Left ventricle myocardium inferior (tissue), 1 donor: ENCODE measurements at places on chromosomes 2 and 18.

DNA sequence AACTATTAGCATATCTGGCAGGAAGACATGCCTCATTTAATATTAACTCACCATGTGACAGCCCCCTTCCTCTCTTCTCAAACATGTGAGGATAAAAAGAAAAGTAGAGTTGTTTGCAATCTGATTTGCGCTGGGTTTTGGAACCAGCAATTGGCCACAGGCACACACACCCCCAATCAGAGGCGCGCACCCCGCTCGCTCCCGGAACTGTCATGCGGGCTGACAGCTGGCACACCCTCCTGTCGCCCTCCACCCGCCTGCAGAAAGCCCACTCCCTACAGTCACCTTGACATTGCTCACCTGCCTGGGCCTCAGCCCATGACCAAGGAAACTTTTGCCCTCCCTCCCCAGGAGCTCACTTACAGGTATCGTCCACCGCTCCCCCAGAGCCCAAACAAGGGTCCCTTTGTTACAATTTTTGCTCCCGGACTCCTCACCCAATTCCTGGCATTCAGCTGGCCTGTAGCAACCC lies 1.1 kb downstream of the COBLL1 start:
- peak; percentile 44 for DNase-seq

DNA sequence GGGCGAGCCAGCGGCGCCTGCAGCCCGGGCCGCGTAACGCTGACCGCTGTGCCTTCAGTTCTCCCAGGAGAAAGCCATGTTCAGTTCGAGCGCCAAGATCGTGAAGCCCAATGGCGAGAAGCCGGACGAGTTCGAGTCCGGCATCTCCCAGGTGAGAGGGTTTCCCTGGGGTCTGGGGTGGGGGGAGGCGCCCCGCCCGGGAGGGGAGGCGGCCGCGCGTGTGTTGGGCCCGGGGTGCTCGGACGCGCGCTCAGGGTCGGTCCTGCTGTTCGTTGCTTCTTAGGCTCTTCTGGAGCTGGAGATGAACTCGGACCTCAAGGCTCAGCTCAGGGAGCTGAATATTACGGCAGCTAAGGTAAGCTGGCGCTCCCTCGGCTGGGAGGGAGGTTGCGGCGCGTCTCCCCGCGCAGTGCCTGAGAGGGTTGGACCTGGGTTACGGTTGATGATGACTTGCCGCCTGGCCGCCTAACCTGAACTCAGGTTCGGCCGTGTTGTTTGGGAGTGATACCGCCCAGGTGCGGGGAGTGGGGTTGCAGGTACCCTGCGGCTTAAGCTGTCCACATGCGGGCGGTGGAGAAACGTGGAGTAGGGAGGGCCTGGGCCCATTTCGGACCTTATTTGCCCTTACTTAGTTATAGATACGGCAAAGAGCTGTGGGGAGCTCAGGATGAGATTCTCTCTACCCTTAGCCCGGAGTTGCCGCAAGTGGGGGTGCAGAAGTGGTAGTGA lies 638 bp downstream of the RPS7 start:
- DNase-seq = no peak

DNA sequence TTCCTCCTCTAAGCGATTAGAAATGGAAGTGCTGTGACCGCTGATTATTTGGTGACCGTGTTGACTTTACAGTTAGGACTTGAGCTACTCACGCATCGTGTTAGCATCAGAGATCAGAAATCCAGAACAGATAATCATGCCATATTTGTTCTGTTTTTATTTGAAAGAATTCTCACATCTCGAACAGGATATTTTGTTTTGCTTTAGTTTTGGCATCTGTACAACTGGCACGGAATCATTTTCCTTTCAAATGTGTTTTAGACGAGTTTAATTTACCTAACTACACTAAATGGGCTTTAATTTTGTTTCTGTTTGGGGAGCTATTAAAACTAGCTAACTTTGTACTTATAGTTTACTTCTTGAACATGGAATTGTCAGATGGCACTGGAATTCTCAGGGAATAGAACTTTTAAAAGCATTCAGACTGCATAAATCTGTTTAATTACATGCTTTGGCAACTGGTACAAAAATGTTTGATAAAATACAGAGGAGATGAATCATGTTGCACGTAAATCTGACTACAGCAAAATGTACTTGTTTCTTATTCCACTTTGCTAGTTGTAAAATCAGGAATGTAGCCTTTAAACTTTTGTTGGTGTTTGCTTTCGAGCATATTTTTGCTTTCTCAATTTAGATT lies 1.4 kb downstream of the ITPRID2 start:
- no peak for DNase-seq

- no peak for DNase-seq
These were observed 25.6 kb downstream of the KLHL29 start for GRCh38 chr2:23410596-23410995.

GRCh38 chr2:238397356-238397755 lies 29.4 kb upstream of the ASB1 start:
- DNase-seq = no peak

DNA sequence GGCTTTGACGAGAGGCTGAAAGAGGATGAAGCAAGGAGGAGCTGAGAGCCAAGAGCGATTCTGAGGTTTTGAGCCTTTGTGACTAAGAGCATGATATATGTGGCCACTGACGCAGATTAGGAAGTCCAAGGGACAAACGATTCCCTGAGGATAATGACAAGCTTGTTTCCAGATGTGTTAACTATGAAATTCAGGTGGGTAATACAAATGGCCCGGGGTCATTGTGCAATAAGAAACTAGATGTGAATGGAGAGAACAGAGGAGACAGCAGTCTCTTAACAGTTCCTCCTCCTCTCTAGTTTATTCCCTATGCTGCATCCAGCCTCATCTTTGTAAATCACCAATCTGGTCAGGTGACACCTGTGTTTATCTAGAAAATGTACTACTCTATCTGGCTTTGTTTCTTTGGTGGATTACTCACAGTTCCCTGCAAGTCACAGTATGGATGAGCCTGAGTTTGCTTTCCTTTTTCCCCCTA lies 84.2 kb downstream of the SOCS6 start:
- no peak for DNase-seq

DNA sequence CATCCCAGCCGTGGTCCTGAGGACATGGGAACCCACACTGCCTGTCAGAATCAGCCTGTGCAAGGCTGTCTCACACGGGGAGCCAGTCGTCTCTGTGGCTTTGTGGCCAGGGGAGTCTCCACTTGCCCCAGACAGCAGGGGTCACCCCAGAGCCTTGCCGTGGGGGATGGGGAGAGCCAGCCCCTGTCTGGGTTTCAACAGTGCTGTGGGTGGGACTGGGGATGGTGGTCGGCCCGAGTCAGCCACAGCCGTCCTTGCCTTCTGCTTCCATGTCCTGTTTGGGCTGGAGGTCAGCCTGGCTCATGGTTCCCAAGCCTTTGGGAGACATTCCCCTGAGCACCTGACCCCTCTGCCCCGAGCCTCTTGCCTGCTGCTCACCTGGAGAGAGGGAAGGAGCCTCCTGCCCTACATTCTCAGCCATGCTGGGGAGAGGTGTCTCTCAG lies 19.6 kb downstream of the GPR35 start:
- peak; percentile 4 for DNase-seq

- DNase-seq = peak; percentile 27
These were observed 137.4 kb upstream of the RBMS1 start for GRCh38 chr2:160630801-160631590.
